ENCODE measurements at places on chromosomes 11 and 22.

GRCh38 chr11:97430877-97431276 lies 1041.1 kb downstream of the JRKL start:
- no peak for DNase-seq

- DNase-seq = no peak
These were observed 400.4 kb downstream of the NTM start for GRCh38 chr11:131770801-131771200.

GRCh38 chr11:78140392-78141077 lies 1.1 kb upstream of the ALG8 start:
- DNase-seq = peak; percentile 6

GRCh38 chr11:70158201-70158600 lies 44.9 kb upstream of the FADD start:
- DNase-seq = no peak

- DNase-seq = no peak
These were observed 40.1 kb downstream of the DGCR2 start for GRCh38 chr22:19082101-19082500.

Measured in fibroblast of villous mesenchyme (primary cell).